ENCODE measurements at places on chromosomes 13 and 19.

GRCh38 chr19:53333066-53333462 is 485 bp upstream of the ZNF845 start:
- no peak for DNase-seq

DNA sequence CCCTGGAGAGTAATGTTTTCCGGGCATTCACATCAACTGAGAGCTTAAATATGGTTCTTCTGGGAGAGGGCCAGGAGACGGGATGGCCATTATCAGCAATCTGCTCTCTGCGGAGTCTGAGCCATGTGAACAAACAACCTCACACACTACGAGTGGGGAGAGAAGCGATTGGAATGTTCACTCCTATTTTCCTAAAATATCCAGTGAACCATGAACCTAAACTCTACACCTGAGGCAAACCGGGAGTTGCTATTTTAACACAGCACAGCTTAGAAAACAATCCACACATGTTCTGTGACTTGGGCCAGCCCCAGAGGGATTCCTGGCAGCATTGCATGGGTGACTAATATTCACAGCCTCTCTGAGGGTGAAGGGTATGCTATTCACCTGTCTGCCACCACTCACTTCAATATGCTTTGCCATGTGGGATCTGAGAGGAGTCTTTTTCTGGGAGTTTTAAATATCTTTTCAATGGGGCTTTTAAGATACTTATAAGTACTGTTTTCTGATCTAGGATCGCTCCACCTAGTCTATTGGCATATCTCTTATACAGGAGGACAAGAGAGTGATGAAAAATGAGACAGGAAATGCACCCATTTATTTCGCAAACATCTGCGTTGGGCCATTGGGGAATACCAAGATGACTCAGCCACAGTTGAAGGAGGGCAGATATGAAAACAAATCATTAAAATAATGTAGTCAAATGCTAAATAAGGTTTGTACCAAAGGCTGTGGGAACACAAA is 72.6 kb upstream of the SERP2 start:
- no peak for DNase-seq

- no peak for DNase-seq
Measured at GRCh38 chr13:110225003-110225402, 82.0 kb downstream of the COL4A1 start.

DNA sequence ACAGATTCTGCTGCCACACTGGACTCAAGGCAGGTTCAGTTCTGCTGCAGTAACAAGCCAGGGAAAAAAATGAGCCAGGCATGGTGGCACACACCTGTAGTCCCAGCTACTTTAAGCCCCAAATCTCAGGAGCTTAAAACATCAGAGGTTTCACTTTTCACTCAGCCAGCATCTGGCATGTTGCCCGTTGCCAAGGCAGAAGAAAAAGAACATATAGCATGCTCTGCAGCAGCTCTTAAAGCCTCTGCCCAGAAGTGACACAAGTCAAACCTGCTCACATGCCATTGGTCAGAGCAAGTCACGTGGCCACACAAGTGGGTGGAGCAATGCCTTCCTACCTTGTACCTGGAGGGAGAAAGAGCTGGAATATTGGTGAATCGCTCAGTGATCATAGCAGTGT is 14.7 kb upstream of the ADGRE5 start:
- DNase-seq = no peak

GRCh38 chr13:42348576-42348975 is 76.6 kb downstream of the AKAP11 start:
- no peak for DNase-seq

DNA sequence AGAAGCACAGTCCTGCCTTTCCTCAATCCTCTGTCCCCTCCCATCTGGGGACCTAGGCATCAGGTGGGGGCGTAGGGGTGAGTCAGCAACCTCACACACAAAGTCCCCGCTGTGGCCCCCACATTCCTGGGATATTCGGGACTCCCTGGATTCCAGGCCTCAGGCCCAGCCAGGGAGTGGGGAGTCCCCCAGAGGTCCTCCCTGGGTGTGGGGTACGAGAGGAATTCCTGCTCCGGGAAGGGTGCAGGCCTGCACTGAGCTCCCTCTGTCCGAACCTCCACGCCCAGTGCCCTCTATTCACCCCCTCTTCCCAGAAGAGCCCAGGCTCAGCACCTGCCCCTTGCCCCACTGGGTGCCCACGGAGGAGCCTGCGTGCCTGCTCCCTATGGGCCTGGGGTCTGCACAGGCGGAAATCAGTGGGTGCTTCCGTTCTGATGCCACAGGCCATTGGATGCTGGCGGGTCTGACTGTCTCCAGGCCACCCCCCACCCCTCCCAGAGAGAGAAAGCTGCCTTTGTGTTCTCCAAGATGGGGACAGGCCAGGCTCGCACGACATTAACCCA is 3.4 kb downstream of the CADM4 start:
- no peak for DNase-seq

DNA sequence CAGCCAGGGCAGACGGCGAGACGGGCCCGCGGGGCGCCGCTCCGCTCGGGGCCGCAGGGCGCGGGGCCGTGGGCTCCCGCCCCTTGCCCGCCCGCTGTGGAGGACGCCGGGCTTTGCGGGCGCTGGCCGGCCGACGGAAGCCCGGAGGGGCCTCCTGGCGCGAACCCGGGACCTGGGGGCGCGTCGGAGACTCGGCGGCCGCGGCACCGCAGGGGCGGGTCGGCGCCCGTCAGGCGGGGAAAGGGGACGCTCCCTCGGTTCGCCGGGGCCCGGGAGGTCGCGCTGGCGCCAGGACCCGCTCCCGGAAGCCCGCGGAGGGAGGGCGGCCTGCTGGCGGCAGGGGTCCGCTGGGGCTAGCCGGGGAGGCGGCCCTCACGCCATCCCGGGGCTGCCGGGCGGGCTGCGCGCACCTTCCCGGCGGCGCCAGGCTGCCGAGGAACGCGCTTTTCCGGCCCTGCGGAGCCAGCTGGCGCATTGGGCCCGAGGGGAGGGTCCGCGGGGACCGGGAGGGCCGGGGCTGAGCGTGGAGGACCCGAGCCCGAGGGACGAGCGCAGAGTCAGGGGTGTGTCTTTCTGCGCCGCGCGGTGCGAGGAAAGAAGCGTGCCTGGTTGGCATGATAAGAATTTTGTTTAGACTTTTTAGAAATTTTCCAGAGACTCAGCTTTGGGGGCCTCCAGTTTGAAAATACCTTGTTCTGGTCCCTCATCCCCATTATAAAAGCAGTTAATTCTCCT is 511 bp downstream of the GARRE1 start:
- DNase-seq = peak; percentile 44

DNA sequence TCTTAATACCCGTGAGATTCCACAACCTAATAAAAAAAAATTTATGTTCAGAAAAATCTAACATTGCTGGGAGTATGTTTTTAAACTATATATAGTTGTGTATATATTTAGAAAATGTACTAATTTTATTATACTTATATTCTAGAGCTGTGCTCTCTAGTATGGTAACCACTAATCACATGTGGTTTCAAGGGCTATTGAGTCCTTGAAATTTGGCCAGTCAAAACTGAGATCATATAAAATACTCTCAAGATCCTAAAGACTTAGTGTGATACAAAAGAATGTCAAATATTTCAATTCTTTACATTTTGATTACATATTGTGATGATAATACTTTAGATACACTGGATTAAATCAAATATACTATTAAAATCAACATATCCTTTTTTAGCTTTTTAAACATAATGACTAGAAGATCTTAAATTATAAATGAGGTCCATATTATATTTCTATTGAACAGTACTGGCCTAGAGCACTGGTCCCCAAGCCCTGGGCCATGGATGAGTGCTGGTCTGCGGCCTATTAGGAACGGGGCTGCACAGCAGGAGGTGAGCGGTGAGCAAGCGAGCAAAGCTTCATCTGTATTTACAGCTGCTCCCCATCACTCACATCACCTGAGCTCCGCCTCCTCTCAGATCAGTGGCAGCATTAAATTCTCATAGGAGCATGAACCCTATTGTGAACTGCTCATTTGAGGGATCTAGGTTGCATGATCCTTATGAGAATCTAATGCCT is 176.5 kb upstream of the NBEA start:
- no peak for DNase-seq

DNA sequence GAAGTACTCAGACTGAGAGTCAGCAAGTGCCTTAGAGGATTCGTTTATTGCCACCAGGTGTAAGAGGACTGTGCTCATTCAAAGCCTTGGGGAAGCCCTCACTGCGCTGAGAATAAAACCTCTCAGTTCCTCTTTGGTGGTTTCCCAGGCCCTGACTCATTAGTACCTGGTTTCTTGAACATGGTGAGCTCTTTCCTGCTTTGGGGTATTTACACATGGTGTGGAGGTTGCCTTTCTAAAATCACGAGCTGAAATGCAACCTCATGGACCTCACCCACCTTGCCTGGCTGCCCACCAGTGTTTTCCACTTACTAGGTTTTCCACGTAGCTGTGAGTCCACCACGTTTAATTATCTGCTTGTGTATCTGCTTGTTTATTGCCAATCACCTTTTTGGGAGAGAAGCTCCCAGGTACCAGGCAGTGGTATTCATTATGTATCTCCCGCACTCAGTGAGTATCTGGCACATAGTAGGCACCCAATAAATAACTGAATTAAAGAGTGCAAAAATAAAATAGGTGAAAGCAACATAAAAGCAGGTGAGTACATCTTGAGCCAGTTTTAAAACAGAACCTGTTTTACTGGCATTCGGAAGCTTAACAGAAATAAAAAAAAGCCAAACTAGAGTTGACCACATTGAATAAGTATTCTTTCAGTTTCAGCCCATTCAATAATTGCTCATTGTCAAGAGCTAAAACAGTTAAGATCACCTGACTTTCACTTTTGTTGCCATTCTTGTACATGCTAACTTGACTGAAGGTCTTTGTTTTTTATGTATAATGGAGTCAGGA is 533.0 kb downstream of the MYO16 start:
- DNase-seq = no peak

DNA sequence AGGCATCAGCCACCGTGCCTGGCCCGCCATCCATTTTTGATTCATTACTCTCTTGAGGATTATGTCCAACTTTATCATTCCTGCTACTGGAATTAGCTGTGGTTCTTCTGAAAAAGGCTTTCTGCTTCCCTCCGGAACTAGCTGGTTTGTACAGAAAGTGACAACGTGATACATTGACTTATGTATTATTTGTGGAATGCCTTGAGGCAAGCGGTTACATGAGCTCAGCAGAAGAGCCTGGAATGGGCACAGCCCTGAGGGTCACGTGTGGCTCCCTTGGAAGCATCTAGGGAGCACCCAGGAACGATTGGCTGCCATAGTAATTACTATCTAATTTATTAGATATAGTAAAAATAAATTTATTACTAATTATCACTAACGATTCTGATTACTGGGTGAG is 14.4 kb upstream of the RETN start:
- DNase-seq = no peak

GRCh38 chr19:16702123-16702522 is 17.5 kb upstream of the NWD1 start:
- DNase-seq = no peak

DNA sequence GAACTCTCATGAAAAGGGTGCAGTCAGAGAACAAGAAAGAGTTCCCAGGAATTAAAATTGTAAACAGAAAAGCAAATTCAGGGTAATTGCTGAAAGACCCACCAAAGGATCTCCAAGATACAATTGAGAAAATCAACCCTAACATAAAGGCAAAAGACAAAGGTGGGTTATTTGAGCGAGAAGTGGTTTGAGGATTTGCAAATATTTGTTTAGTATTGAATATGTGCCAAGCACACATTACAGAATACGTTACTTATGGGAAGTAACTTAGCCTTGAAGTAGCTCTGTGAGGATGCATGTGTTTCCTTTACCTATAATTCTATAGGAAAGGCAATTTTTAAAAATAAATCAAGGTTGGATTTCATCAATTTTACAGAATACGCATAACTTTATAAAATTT is 10.0 kb upstream of the CEACAM21 start:
- no peak for DNase-seq

DNA sequence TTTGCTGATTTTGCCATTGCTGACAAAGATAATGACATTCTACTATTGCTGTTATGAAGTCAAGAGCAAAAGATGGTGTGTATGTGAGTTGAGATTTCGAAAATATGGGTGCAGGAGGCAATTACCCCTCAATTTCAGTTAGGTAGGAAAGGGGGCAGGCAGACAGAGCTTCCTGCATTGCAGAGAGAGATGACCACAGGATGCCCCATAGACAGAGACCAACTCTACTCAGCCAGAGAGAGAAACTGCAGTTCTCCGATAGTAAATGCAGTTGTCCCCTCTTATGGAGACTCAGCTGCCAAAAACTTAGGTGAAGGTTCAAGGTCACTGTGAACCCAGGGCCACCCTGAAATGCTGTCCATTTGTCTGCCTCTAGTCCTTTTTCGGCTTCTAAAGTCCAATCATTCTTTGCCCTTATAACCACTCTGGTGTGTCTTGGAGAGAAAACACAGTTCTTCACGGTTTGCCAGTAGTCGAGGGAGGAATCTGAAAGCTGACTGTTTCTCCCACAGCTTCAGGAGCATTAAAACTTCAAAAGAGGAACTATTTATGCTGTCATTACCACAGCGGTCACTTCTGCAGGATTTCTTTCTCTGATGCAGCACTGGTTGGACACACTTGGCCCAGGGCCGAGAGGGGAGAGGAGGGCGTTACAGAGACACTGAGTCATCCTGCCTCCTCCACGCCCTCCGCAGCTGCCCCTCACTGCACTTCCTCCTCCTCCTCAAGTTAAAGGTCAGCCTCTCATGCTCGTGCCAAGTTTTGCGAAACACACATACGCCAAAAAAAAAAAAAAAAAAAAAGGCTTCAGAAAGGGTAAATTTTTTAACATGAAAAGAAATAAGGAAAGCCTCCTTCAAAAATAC is 264.3 kb downstream of the FOXO1 start:
- DNase-seq = no peak

DNA sequence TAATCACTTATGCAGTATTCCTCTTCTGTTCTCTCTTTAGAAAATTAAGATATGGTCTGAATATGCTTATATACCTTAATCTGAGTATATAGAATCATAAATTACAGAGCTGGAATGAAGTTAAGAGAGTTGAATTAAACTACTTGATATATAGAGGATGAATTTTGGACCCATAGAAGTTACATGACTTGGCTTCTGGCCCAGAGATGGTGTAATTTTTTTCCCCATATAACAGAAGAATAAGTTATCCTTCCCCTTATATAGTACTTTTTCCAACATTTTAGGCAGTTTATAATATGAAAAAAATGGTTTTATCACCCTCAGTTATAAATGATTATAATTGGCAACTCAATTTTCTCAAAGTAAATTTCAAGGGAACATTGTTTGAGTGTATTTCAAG is 616.3 kb downstream of the TBC1D4 start:
- no peak for DNase-seq

- DNase-seq = no peak
Measured at GRCh38 chr13:47146991-47147811, 250.3 kb upstream of the HTR2A start.
